ENCODE measurements at places on chromosomes 12 and 14.

GRCh38 chr14:34796902-34797301 lies 78.3 kb downstream of the BAZ1A start:
- DNase-seq = no peak

GRCh38 chr12:122084857-122085405 lies 6.4 kb downstream of the MLXIP start:
- DNase-seq = no peak

DNA sequence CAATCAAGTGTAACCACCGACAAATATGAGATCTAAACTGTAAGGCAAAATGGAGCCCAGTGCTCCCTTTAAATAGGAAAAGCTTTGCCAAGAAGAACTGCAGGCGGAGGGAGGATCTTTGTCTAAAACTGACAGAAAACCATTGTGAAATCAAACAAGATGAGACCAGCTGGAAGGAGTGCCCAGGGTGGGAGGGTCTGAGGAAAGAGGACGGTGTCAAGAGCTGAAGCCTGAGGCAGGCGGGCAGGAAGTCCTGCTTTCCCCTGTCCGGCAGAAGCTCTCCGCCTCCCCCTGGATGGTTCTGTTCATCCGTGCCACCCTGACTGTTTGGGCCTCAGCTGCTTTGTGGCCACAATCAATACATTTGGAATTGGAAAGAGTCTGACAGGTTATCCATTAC lies 37.5 kb downstream of the CDC42BPB start:
- no peak for DNase-seq

DNA sequence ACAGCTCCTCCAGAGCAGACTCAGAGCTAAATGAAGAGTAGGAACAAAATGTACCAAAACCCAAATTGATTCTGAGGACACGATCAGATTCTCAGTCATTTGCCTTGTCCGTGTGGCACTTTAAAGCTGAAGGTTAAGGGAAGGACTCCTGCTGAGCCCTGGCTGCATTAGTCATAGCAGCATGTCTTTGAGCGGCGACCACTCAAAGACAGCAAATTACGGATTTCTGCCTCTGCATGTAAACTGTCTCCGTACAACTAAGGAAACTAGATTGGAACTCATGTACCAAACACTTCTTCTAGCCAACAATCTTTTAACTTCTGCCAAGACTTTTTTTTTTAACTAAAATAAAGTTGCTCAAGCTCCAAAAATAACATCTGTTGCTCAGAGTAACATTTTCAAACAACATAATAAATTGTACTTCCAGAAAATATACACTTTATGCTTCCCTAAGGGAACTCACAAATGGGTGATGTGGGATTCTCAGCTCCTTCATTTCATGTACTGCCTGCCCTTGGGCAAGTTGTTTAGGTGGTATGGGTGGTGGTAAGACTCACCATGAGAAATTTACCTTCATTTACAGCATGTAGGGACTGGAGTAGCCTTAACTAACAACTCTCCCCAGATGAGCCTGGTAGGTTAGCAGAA lies 56.1 kb downstream of the RERG start:
- DNase-seq = no peak

DNA sequence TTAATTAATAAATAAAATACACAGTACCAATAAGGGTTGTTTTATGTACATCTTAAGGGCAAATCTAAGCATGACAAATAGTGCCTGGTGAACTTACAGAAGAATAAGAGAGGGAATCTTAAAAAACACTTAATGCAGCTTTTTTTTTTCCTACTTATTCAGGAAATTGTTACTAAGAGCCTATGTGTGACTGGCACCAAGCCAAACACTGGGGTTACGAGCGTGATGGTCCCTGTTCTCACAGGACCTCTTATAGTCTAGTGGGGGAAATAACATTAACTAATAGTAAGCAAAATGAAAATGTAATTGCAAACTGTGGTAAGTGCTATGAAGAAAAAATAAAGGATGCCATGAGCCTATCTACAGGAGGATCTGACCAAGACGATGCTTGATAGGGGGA lies 53.6 kb downstream of the RTN1 start:
- no peak for DNase-seq

GRCh38 chr12:52130711-52131110 lies 51.2 kb downstream of the SMIM41 start:
- DNase-seq = no peak

DNA sequence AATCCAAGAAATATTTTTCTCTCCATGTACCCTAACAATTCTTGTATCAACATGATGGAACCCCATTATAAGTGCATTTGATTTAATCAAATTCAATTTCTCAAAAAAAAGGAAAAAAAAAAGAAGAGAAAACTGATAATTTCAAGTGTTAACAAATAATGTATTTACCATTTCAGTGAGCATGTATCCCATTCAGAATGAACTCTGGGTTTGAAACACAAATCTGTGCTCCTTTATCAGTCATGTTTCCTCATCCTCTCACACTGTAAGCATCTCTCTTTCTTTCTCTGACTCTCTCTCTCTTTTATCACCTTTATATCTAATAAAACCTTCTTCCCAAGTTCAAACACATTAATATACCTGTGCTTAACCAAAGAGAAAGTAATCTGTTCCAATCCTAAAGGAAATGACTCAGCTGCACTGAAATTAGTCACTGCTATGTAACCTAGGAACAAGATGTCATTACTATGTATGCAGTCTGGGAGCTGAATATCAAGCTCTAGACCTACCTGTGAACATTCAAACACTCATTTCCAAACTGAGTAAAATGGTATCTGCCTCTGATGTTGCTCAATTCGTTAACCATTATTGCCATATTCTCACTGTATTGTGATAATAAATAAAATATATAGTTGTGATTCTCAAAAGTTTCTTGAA lies 135.0 kb upstream of the LRIG3 start:
- peak; percentile 50 for DNase-seq

GRCh38 chr14:50974118-50974517 lies 29.8 kb upstream of the PYGL start:
- no peak for DNase-seq

GRCh38 chr12:92419201-92419600 lies 273.6 kb upstream of the BTG1 start:
- no peak for DNase-seq

GRCh38 chr12:60834806-60835205 lies 1239.0 kb downstream of the SLC16A7 start:
- DNase-seq = no peak

GRCh38 chr12:84464616-84465015 lies 448.0 kb downstream of the SLC6A15 start:
- no peak for DNase-seq

DNA sequence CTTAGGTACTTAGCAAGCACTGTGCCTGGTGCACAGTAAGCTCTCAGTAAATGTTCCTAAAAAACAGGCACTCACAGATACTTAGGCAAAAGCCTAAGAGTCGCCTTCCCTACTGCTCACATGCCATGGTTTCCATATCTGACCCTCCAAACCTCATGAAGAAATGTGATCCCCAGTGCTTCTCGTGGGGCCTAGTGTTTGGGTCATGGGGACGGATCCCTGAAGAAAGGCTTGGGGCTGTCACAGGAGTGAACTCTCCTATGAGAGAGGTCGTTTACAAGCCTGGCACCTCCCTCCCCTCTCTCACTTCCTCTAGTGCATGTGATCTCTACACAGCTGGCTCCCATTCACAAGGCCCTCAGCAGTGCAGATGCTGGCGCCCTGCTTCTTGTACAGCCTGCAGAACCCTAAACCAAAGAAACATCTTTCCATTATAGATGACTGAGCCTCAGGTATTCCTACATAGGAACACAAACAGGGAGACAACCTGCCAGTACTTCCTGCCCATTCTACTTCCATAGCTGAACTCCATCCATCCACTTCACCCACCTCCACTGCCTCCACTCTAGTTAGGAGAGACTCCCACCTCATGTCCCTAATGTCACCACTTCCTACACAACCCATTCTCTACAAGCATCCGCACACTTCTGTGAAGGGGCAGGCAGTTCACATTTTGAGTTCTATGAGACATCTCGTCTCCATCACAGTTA lies 2.9 kb downstream of the SLC15A4 start:
- DNase-seq = no peak

GRCh38 chr12:97800561-97800960 lies 338.0 kb downstream of the RMST start:
- no peak for DNase-seq

DNA sequence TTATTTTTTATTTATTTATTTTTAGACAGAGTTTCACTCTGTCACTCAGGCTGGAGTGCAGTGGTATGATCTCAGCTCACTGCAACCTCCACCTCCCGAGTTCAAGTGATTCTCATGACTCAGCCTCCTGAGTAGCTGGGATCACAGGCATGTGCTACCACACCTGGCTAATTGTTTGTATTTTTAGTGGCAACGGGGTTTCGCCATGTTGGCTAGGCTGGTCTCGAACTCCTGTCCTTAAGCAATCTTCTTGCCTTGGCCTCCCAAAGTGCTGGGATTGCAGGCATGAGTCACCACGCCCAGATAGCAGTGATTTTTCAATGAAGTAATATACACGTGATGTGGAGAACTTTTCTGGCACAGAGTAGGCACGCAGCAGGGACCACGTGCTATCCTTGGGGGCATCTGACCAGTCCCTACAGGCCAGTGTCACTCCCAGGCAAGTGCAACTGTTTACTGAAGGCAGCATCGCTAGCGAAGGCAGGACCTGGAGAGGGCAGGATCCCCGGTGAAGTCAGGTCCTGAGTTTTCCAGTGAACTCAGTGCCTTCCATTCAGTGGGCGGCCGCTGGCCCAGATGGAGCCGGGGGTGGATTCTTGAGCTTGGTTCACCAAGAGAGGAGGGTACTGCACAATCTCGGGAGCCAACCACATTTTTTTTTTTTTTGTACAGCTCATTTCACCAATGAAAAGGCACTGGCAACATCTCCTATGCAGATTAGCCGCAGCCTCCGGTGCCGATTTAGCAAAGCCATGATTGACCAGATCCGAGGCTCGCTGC lies 11.1 kb upstream of the CLMN start:
- no peak for DNase-seq

DNA sequence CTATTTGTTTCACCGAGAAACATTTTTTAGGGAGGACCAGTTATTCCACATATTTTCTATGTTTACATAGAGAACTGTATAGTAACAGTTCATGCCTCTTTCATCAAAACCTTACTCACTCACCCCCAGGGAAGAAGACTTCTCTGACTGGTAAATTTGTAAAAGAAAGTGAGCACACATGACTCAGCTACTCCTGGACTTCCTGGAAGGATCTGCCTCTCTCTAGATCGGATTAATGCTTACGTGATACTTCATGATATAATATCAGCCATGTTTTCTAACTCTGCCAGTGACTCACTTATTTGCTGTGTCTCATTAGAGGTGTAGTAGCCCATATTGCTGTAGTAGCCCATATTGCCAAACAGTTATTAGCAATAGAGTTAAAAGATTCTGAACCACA lies 494.3 kb upstream of the ATXN7L3B start:
- DNase-seq = no peak

DNA sequence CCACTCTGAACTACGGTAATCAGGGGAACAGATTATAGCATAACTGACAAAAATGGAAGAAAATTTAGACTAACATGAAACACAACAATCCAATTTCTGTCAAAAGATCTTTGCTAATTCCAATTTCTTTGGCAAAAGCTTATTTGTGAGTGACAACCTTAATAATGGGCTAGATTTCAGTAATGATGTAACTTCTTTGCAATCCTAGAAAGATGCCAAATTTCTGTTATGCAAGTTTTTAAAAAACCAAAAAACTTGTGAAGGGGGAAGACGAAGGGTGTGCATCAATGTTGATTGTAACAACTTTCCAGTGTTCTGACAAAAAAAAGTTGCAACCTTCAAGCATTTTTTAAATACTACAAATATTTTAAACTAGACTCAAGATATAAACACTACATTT lies 59.9 kb downstream of the DICER1 start:
- DNase-seq = no peak
